Activated CD4-positive, alpha-beta T cell treated with anti-CD3 and anti-CD28 coated beads, Interleukin-2, amount 10 ng/mL, durations not matched to agents 7 days and 5 days (primary cell): ENCODE measurements at places on chromosomes 2 and 18.
A peak's percentile ranks its signal among the peaks of the same experiment; 100 is the strongest.

DNA sequence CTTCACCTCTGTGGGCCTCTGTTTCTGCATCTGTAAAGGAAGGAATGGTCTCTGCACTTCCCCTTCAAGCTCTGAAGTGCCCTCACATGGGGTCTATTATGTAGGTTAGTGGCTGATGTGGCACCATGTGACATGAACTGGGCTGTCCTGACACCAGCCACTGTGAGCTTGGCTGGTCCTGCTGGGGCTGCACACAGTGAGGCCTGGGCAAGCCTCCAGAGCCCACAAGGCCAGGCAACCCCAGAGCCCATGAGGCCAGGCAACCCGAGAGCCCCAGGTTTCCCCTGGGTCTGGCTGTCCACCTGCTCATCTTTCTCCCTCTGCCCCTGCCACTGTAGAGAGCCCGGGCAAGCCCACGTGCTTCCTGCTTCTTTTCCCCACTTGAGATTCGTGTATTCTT is 150.1 kb upstream of the SMAD2 start:
- DNase-seq: no peak

DNA sequence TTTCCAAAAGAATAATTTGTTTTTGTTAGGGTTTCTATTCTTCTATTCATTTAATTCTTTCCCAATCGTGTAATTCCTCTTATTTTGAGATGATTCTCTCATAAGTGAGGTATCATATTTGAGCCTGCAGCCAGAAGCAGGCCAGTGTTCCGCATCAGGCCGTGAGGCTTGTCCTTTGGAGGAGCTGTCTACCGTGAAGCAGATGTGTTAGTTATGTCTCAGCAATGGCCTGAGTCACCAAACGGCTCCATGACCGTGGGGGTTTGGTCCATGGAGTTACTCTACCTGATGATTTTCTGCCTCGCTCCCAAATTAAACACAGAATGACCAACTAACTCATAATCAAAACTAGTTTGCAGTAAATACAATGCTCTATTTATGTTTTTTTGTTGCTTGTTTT is 64.2 kb upstream of the TMEM87B start:
- no peak for DNase-seq

GRCh38 chr2:86087936-86088850 is 17.5 kb downstream of the POLR1A start:
- DNase-seq: no peak

DNA sequence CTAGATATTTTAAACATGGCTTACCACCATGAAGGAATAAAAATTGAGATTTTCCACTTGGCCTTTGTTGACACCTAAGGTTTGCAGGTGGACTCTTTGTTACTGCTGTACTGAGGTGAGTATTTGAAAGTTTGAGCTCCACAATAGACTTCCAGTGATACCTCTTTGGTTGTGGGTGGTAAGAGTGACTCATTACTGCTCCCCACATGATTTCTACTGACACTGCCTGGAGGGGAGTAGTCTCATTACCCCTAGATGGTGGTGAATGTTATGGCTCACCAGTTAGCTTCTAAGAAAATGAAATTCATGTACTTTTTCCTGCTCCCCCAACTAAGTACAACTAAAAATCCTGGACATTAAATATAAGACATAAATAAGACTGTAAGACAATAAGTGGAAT is 1183.1 kb upstream of the TMEFF2 start:
- DNase-seq: no peak

- no peak for DNase-seq
Observed at GRCh38 chr18:23645568-23646175, 17.0 kb downstream of the ANKRD29 start.

DNA sequence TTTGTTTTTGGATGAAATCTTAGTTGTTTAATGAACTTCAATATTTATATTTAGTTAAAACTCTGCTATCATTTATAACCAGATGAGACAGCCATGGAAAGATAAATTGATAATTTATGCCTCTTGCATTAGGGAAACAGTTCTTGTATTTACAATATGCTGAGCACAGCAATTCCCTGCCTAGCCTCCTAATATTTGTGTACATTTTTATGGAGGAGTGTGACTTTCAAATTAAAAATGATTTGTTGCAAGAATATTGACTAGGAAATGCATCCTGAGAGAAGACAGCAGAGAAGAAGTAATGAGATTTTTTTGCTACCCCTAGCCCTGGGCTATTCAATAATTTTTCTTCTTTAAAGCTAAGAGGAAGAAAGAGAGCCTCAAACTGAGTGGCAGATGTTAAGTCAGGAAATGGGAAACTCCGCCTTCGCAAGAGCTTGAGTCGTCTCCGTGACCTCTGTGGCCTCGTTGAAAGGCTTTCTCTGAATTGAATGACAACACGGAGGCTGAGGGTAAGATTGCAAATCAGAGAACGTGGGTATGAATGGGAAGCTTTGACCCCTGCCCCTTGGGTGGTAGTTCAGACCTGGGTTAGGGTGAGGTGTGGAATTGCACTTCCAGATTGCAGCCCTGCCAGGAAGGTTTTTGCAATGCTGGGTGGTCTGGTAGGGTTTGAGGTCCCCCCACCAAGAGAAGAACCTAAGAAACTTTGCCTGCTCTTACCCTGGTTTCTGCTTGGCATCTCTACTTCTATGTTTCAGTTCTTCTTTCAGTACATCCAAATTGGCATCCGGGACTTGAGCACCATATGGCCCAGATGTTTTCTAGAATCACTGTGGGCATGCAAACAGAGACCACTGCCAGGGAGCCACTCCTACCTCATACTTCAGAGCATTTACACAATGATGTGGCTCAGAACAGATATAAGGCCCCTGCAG is 210.3 kb upstream of the RBMS1 start:
- peak; percentile 52 for DNase-seq

- no peak for DNase-seq
Observed at GRCh38 chr18:73841661-73842060, 306.0 kb downstream of the FBXO15 start.

DNA sequence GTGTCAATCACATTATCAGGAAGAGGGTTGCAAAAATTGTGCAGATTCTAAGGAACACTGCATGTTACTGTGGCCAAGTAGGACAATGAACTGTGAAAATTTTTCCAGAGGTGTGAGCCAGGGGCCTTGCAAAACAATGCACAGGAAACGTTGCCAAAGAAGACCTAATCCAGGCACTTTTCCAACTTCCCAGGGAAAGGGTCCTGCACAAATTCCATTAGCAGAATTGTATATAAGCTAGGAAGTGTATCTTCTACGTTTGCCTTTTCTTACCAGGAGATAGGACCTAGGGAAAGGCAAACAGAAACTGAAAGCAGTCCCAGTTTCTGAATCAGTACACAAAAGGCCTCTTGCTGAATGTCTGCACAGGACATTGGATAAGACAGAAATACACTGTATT is 1888.3 kb upstream of the CELF4 start:
- no peak for DNase-seq

DNA sequence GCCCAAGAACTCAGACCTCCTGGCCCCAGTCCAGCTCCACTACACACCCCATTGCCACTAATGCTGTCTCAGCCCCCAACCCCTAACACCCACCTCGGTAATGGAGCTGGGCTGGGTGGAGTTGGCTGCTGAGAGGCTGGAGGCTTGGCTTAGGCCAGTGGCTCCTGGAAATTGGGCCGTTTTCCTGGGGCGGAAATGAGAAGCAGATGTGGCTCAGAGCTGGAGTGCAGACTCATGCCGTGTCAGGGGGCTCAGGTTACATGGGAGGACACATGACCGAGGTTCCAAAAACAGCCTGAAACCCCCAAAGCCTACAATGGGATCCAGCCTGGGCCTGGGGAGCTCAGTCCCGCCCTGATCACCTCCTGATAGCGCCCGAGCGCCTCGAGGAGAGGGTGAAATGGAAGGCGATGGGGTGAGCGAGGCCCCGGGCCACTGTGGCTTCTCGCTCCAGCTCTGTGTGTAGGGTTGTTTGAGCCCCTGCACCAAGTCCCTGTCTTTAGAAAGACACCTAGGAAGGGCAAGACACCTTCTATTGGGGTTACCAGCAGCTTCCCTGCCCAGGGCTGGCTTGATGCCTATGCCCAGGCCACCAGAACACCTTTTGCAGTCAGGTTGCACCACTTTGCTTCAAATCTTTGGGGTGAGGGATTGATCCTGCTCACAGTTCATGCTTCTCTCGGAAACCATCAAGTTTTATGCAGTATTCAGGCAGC is 175.7 kb upstream of the HAAO start:
- no peak for DNase-seq

GRCh38 chr2:113361051-113361450 is 76.4 kb upstream of the ZNG1B start:
- no peak for DNase-seq

- DNase-seq: no peak
Observed at GRCh38 chr18:36350251-36350651, 52.7 kb downstream of the FHOD3 start.

DNA sequence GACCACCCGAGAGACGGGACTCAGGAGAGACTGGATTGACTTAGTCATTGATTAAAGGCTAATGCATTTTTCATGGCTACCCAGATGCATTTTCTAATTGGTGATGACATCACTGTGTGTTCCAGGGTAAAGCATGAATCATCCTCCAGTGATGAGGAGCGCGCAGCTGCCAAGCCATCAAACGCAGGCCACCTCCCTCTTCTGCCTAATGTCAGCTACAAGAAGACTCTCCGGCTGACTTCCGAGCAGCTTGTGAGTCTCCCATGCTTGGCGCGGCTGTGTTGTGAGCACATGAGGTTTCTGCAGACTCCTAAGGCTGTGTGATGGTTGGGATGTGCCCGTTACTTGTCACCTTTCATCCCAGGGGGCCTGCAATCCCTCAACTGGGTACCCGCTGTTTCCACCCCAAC is 56.4 kb downstream of the LPIN1 start:
- no peak for DNase-seq

DNA sequence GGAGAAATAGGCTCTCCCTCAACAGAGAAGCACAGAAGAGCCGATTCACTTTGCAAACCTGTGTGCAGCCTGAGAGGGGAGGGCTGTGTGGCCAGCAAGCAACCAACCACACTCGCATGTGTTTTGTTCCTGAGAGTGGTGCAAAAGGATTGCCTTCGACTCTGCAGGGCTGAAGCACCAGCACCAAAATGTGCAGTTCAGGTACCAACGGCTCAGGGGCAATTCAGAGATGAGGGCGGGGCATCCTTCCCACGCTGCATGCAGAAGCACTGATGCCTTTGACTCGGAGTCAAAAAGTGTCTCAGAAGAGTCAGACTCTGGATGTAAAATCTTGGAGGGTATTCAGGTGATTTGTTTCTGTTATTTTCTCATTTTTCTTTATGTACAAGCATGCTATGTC is 55.5 kb downstream of the DCDC2C start:
- no peak for DNase-seq

GRCh38 chr2:219213486-219214071 is 5.2 kb downstream of the ABCB6 start:
- DNase-seq: no peak

DNA sequence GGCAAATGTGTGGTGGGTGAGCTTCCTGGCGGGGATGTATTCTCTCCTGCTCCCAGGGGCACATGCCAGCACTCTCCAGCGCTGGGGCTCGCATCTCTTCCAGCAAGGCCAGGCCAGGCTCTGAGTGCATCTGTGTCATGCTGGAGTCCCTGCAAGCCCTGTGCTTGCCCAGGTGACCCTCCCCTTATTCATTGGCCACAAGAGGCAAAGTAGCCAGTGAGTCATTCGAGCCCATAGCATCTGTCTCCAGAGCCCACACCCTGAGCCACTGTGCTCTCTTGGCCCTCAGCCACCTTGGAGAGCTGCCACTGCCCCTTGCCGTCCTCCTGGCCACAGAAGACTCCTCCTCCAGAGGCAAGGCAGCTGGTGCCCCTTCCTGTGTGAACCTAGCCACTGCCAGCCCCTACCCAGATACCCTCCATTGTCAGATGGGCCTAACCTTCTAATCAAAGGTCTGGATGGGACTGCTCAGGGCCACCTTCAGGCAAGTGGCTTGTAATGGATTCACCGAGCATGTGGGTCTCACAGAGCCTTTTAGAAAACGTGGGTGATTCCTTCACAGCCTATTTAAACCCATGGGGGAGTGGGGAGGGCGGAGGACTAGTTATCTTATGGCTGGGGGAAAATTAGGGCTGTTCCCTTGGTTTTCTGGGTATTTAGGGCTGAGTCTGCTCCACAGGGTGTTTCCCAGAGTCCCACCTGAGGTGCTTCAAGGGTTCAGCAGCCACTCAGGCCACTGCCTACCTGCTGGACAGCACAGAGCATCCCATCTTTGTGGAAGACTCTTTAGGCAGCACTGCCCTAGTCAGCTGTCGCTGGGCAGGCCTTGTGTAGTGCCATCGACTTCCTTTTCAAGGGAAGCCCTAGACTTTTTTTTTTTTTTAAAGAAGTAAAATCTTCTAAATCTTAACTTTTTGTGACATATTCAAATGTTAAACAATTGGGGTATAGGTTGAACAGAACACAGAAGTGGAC is 137.4 kb downstream of the ACOXL start:
- no peak for DNase-seq

GRCh38 chr18:60082790-60083189 is 183.0 kb downstream of the PMAIP1 start:
- DNase-seq: no peak

DNA sequence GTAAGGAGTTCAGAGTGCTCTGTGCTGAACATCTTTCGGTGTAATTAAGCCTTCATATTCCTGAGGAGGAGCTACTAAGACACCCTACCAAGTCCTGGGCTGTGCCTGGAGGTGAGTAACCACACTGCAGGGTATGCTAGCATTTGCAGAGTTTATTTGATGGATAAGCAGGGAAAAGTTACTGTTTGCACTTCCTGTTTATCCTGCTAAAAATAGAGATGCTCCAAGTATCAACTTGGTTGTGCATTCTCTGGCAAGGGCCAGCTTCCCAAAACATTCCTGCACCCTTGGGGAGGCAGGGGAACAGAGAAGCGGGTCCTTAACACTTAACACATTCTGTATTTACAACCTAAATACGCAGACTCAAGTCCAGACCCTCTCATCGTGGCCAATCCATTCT is 49.8 kb downstream of the PARD6G start:
- no peak for DNase-seq

DNA sequence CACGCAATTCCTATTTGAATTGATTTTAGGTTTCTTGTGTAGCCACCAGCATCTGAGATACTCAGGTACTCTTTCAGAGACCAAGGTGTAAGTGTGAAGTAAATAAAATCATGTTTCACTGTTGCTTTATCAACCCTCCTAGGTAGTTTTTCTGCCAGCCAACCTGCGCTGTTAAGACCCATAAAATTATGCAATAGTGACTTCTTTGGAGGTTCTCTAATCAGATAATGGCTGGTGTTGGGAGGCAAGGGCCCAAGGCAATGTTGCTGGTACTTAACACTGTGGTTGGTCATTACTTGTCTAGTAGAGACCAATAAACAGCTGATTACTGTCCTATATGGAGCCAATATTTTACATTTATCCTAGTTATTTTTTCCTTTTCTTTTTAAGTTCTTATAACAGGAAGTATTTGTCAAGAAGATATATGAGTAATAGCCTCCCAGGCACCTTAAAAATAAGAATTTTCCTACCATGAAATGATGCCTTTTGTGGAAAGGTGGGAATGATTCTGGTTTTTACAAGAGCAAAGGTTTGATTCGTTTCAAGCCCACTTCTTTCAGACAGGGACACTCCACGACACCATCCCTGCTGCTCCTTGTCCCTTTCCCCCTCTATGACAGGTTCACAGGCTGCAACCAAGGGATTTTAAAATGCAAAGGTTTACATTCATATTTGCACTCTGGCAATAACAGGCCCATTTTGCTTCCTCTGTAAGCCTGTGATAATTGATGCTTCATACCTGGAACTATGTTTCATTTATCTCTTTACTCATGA is 259.3 kb downstream of the MEIS1 start:
- no peak for DNase-seq
